ENCODE measurements at places on chromosomes 3 and 15.

DNA sequence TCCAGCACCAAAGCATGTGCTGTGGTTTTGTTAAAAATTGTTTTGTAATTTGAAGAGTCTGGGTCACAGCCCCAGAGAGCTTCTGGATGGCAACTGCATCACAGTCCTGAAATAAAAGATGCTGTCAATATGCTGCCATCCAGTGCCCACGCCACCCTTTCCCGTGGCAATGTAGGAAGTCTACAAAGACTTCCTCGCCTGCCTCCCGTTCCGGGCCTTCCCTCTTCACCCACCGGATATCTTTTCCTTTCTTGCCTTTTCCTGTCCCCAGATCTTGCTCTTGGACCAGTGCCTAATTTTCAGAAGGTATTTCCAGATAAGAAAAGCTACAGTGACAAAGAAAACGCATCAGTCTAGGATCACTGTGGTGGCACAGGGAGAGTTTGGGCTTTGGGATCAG lies 85.3 kb upstream of the RNU6-1 start:
- no peak for DNase-seq

GRCh38 chr3:103184772-103185171 lies 750.0 kb downstream of the ZPLD1 start:
- DNase-seq = no peak

GRCh38 chr3:57918123-57918837 lies 89.9 kb upstream of the FLNB start:
- DNase-seq = no peak

DNA sequence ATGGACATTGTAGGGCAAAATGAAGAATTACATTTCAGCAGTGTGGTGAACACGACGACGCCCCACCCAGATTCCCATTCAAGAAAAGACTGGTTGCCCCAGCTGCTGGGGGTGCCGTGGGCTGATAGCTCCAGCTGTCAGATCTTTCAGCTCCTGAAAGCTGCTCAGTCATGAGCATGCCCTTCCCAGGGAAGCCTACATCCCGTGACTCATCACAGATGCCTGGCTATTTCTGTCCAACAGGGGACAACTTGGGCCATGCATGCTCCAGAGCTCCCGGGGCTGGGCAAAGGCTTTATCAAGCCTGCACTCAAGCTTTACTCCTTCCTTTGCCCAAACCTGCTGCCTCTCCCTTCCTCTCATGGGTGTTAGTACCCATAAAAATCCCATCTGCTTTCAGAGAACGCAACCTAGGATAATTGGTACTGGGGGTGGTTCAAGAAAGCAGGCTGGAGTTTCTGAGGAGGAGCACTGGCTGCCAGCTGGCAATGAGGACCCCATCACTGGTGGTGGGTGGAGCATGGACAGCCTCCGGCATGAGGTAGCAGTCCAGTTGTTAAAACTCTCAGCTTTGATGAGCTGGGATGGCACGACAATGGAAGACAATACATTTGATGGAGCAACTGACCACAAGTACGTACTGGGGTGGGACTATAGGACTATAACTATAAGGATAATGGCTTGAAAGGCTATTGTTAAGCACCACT lies 16.4 kb upstream of the ST8SIA2 start:
- DNase-seq = no peak

DNA sequence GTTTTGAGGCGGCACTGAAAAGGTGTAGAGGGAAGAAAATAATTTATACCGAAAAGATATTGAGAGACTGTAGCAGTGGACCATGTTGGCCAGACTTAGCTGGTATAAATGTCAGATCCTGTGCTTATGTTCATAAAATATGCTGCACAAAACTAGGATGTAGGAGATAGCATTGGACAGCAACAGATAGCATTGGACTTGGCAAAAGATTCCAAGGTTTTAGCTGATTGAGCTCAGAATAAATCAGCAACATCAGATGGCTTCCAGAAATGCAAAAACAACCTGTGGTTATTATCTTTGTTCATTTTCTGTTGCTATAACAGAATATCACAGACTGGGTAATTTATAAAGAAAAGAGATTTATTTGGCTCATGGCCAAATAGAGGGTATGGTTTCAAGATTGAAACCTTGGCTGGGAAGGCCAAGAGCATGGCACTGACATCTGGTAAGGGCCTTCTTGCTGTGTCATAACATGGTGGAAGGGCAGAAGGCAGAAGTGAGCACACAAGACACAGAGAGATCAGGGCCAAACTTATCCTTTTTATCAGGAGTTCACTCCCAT lies 34.7 kb downstream of the SLC28A1 start:
- DNase-seq = no peak

GRCh38 chr3:38603731-38604131 lies 45.8 kb downstream of the SCN5A start:
- DNase-seq = no peak

DNA sequence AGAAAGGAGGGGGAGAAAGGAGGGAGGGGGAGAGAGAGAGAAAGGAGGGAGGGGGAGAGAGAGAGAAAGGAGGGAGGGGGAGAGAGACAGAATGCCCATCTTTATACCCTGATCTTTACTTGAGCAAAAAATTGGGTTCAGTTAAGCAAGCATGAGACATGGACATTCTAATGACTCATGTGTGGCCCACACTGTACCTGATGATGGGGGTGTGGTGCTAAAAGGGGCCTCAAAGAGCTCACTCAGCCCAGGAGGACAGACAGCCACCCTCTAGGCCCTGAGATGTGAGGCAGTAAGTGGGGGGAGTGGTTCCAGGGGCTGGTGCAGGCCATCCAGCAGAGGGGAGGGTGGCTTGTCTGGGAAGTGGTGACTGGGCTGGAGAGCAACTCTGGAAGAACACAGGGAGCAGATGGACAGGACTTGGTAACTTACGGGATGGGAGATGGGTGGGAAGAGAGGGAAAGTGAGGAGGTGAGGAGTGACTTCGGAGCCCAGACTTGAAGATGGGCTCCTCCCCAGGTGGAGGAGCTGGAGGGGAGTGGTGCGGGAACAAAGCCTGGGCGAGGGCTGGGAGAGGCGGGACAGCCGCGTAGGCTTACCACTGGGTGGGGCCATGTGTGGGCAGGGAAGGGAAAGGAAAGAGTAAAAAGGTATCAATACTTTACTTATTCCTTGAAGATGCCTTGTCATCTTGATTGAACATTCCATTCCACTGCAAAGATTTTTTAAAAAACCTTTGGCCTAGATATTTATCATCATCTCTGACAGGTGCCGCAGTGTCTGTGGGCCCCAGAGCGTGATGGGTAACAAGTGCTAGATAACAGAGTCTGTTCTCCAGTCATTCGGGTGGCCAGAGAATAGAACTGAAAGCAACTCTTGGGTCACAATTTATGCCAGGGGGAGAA lies 32.3 kb downstream of the TSPAN3 start:
- no peak for DNase-seq

- peak; percentile 14 for DNase-seq
Measured at GRCh38 chr15:58544756-58545155, 113.0 kb downstream of the LIPC start.

GRCh38 chr3:180913581-180914404 lies 1.3 kb downstream of the FXR1 start:
- DNase-seq = no peak

GRCh38 chr3:69130689-69131088 lies 8.3 kb upstream of the LMOD3 start:
- no peak for DNase-seq

- no peak for DNase-seq
Measured at GRCh38 chr3:11276901-11277300, 4.7 kb downstream of the ATG7 start.

DNA sequence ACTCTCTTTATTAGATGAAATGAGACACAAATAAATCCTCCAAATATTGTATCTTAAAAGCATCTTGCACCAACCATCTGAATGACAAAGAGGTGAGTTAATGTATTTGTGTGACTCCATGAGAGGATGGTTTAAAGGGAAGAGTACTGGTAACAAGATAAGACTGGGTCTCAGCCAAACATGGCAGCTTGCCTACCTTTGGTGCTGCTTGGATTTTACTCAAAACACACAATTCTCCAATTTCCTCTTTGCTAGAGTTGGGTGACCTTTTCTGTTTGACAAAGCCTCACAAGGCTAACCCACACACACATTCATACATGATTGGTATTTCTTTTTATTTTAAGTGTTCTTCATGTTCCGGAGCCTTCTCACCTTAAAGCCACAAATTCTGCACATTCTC lies 506.4 kb downstream of the FGF12 start:
- peak; percentile 52 for DNase-seq

DNA sequence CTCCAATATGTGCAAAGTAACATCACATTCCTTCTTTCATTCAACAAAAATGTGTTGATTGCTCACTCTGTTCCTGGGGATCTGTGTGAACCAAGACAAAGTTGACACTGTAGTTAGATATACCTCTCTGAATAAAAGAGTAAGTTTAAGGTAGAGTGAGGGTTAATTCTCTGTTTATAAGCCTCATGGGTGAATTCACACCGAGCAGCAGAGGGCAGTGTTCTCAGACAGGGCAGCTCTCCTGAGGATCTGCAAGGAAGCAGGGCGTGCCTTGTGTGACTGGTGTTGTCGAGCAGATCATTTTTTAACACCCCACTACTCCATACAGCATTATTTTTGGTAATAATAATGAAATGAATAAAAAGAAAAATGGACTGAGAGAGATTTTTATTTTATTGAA lies 34.4 kb downstream of the PAQR9 start:
- peak; percentile 70 for DNase-seq

- no peak for DNase-seq
Measured at GRCh38 chr3:133393691-133394474, 6.0 kb upstream of the BFSP2 start.
